ENCODE measurements at places on chromosomes 11 and 22.
A peak's percentile ranks its signal among the peaks of the same experiment; 100 is the strongest.

- DNase-seq = no peak
Measured at GRCh38 chr11:95283650-95284049, 52.6 kb upstream of the SESN3 start.

- no peak for DNase-seq
Measured at GRCh38 chr11:75678620-75679259, 9.9 kb upstream of the MAP6 start.

GRCh38 chr22:48832592-48832991, 995.1 kb downstream of the BRD1 start:
- peak; percentile 8 for DNase-seq

DNA sequence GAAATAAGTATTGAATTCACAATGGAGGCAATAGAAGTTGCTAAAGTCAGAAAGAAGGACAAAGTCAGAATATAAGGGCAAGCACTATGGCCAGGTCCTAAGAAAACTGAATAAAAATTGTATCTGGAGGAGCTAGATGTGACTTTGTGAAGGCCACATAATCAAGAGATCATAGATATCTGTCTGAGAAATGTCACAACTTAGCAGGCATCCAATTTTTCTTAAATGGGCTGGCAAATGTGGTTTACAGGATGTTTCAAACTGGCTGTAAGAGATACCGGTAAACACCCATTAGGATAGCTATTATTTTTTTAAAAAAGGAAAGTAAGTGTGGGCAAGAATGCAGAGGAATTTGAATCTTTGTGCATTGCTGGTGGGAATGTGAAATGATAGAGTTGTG, 303.1 kb upstream of the CHORDC1 start:
- DNase-seq = no peak

DNA sequence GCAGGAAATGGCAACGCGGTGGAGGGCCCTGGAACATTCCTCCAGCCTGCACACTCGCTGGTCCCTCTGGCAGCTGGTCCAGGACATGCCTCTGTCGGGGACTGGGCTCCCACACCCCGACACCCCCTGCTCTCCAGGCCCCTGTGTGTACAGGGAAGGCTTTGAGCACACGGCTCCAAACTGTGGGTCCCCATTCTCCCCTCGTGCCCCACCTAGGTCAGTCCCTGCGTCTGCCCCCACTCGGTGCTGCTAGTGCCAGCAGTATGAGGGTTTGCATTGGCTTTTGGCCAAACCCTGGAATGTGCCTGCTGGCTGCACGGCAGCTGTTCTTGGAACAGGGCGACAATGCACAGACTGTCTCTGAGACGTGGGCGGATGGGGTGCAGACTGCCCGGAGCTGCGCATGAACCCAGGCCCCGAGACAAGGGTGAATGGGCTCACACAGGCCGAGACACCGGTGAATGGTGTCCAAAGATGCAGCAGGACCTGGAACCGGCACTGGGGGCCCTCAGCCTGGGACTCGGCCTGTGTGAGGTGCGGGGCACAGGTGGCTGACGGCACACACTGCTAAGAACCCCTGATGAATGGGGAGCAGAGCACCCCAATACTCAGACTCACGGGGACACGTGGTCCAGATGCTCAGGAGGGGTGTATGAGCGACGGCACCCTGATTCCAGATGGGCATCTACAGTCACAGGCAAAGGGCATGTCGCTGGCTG, 7.5 kb upstream of the SYT8 start:
- peak; percentile 85 for DNase-seq

DNA sequence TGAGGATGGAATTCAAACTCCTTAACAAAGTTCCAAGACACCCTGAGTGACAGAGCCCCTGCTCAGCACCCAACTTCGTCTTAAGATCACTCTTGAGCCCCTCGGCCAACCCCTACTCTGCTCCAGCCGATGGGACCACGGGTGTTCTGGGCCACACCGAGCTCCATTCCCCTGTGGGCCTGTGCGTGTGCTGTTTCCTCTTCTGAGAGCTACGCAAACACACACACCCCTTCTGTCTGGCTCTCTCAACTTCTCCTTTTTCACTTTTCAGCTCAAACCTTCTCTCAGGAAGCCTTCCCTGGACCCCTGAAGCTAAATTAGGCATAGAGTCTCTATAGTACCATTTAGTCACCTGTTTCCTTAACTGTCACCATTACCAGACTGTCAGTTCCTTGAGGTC, 37.5 kb upstream of the NNMT start:
- DNase-seq = no peak

DNA sequence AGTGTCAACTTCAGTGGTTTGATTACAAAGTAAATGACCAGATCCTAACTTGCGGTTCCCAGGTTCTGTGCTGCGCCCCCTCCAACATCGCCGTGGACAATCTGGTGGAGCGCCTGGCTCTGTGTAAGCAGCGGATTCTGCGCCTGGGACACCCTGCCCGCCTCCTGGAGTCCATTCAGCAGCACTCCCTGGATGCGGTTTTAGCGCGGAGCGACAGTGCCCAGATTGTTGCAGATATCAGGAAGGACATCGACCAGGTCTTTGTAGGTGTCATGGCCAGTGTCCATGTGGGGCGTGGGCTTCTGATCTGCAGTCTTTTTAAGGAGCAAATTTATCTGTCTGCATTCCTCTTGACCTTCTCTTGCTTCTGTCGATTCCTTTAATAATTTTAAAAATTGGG, 11.1 kb downstream of the IGHMBP2 start:
- no peak for DNase-seq

DNA sequence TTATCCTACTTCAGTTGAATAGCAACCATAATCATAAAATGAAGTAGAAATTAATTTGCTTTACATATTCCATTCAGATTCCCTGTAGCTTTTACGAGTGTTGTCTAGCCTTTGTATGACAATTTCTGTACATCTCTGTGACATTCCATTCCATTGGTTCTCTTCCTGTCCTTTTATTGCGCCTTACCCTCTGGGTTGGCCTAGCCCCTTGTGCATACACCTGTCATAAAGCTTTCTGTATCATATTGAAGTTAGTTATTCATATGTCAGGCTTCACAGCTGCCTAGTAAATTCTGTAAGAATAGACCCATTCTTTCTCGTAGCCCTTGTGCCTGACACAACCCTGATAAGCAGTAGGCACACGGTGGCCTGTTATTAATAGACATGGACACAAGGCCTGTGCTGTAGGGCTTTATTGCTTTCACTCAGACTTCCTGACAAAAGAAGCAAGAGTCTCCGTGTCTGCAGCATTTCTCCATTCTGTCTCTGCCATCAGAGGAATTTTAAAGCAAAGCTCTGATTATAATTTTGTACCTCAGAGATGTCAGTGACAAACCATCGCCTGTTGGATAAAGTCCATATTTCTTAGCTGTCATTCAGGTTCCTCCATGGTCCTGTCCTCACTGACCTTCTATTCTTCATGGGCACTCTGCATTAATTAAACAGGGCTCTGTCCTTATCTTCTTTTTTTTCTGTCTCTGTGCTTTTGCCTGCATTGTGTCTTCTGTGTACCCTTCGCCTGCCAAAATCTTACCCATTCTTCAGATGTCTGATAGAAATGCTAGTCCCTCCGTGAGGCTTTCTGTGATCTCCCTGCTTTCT, 49.4 kb downstream of the BID start:
- no peak for DNase-seq

DNA sequence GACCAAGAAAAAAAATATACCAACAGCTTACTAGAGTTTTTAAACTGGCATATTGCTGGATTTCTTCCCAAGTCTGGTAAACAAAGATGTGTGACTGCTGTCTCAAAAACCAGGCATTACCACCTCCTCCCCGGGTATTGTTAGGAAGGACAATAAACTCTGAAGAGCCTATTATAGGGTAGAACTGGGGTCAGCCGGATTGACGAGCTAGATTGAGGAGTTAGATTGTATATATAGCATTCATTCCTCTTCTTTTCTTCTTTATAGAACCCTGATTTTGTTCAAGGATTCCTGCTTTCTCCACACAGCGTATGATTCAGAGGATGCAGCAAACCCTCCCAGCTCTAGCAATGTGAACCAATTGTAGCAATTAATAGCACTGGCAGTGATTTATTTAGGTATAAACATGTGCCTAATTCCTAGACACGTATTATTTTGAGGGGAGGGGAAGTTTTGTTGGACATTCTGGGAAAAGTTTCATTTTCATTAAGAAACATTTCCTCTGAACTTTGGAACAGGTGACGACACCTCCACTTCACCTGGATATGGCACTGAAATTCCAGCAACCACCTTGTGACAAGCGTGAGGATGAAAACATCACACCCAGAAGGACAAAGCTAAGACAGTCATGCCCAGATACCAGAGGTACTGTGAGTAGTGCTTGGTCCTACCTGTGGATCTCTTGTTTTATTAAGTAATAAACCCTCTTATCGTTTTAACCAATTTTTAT, 679.4 kb upstream of the KIRREL3 start:
- DNase-seq = no peak

- DNase-seq = no peak
Measured at GRCh38 chr11:93481696-93482095, 61.5 kb downstream of the SMCO4 start.

DNA sequence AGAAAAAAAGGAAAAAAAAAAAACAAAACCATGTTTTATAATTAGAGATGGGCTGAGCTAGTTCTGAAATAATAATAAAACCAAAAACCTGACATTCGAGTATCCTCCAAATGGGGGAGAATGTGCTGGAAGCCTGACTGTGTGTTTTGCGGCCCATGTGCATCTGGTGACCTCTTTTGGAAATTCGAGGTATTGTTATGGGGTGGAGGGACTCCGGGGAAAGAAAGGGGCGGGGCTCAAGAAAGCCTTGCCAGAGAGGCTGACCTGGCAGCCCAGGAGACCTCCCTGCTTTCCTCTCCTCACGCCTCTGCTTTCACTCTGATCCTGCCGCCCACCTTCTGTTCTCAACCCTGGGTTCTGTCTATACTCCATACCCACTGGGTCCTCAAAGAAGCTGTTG, 72.9 kb downstream of the CTTN start:
- no peak for DNase-seq

- no peak for DNase-seq
Measured at GRCh38 chr22:29700206-29700899, 19.4 kb upstream of the CABP7 start.

DNA sequence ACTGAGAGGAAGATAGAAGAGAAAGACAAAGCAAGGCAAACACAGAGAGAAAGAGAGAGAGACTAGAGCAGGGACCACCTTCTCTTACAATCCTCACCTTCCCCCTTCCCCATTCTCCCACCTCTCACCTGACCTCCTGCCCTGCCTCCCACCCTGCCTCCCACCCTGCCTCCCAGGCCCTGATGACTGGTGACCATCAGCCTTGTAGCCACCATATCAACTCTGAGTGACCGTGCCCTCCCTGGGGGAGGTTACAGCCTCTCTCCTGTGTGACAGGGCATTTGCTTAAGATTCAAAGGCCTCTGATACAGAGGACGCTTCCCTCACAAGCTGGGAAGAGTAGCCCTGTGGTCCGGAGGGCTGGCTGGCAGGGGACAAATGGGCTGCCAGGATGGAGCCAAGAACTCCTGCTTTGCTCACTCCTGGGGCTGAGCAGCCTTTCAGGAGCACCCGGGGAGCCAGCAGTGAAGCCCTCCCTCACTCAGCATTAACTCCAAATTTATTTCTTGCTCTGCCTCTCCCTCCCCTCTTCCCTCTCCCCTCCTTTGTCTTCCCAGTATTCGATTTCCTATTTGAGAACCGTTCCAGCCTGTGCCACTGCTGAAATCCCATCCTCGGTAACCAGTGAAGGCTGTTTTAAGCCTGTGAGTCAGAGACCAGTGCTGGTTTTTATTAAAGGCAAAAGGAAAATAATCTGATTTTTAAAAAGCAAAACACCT, 125.2 kb upstream of the SYT13 start:
- no peak for DNase-seq

GRCh38 chr11:37184326-37184725, 586.3 kb upstream of the RAG2 start:
- no peak for DNase-seq

DNA sequence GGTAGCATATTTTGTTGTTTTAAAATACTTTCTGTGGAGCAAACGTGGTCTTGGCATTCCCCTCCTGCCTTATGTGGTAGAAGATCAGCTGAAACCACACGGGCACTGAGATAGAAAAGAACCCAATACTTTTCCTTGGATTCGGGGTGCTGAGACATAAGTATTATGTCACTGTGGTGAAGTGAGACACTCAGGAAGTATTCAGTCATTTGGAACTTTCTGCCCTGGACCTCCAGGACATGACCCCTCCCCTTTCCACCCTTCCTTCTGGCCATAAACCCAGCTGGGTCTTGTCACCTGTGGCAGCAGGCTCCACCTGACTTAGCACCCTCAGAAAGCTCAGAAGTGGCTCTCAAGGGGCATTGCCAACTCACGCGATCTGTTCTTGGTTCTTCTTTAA, 123.4 kb downstream of the SWAP70 start:
- DNase-seq = no peak

- DNase-seq = no peak
Measured at GRCh38 chr22:42067671-42068251, 2.9 kb downstream of the NAGA start.

DNA sequence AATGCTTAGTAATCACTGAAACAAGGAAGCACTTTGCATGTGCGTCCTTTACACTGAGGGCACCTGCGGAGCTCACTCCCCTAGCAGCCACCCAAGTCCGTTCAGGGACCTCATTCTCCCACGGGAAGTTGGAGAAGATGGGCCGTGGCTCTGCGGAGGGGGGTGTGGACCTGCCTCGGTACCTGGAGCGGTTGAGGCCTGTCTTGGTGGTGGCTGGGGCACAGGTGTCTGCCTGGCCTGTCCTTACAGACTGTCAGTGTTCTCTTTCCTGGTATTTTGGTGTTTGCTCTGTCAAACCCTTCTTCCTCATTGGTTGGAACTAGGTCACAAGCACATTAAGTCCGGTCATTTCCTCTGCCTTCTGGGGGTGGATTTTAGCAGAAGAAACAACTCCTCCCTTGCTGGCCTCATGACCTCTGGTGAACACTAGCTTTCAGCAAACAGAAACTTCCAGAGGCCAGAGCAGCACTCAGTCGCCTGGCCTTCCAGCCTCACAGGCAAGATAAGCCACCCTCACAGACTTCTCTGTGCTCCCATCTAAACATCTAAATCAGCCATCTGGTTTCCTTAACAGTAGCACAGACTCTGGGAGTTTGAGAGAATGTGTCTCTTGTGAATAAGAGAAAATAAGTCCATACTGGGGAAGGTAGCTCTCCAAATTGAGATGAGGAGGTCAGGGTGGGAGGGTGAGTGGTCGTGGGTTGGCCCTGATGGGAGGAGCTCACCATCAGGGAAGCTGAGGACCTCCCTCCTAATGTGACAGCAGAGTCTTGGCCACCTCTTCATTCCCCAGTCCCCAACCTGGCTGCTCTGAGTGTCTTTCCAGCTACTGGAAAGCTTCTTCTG, 8.6 kb downstream of the SNAP29 start:
- no peak for DNase-seq

DNA sequence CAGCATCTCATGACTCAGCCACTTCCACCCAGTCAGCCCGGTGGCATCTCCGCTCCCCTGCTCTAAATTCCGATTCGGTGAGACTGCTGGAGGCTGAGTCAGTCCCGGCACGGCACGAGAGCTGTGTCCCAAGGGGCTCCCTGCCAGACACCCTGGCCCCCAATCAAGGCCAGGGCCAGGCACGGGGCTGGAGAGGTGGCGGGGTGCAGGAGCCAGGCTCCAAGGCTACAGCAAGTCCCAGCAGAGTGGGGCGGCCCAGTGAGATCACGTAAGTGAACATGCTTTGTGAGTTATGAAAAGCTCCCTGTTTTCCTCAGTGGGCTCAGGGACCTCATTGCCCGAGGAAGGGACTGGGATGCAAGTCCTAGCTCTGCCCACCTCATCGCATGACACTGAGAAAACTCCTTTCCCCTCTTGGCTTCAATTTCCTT, 3.0 kb downstream of the C11orf68 start:
- DNase-seq = peak; percentile 29

GRCh38 chr11:126194121-126194543, 17.3 kb downstream of the RPUSD4 start:
- no peak for DNase-seq

All from dorsolateral prefrontal cortex (tissue), 122 donors.